ENCODE measurements at places on chromosomes 2 and 18.

GRCh38 chr2:15989559-15989958, 49.2 kb downstream of the MYCN start:
- no peak for DNase-seq

DNA sequence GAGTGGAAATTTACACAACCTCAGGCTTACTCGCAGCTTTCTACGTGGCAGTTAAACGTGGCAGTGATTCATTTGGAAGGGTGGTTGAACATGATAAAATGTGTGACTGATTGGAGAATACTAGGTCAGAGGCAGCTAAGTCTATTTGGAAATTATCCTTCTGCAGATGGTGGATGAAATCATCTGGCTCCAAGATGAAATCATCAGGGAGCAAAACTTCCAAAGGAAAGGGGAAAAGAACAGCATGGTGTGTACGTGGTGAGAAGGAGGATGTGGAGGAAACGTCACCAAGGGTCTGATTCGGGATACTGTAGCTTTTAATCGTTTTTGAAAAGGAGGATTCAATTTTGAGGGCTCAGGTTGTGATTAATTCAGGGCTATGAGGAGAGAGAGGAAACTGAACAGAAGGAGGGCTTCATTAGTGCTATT, 47.9 kb downstream of the COL3A1 start:
- DNase-seq: no peak

GRCh38 chr2:138090330-138090729, 126.1 kb downstream of the HNMT start:
- no peak for DNase-seq

- no peak for DNase-seq
Observed at GRCh38 chr2:43077876-43078275, 148.5 kb downstream of the ZFP36L2 start.

DNA sequence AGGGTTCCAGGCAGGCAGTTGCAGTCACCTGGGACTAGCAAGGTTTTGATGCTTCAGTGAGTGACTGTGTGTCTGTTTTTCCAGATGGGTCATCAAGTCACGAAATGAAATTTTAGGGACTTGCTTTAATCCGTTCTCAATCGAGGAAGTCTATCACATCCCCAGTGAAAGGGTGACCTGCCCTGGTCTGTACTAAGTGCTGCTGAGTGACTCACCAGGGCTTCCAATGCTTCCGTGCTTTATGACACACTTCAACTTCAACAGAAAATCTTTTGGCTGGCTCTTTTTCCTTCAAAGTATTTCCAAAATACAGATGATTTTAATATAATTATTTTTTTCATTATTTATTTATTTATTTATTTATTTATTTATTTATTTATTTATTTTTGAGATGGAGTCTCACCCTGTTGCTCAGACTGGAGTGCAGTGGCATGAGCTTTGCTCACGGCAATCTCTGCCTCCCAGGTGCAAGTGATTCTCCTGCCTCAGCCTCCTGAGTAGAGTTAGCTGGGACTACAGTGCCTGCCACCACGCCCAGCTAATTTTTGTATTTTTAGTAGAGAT, 18.4 kb downstream of the TFCP2L1 start:
- no peak for DNase-seq
